ENCODE measurements at places on chromosomes 13 and 19. TPM values are rescaled to one million over a fixed set of nuclear protein-coding genes. Genes with fewer than 3 reads are reported as not detected.

The INSR gene
- 4.1 TPM for polyA plus RNA-seq

The SHC2 gene
- polyA plus RNA-seq, result 1.3 TPM

The CCDC106 gene
- polyA plus RNA-seq, result 5.5 TPM

The KISS1R gene
- polyA plus RNA-seq, result not detected

The SULT2B1 gene
- not detected for polyA plus RNA-seq

The OBI1 gene
- 4.2 TPM for polyA plus RNA-seq

The CPB2 gene
- polyA plus RNA-seq, result not detected

The AP1M2 gene
- polyA plus RNA-seq, result not detected

The SEMA6B gene
- polyA plus RNA-seq, result 0.22 TPM

The ZNF813 gene
- polyA plus RNA-seq, result 1.5 TPM

The FCAR gene
- polyA plus RNA-seq, result not detected

The TNNT1 gene
- 10.4 TPM for polyA plus RNA-seq

The OR7A5 gene
- polyA plus RNA-seq, result not detected

The PALM3 gene
- 0.17 TPM for polyA plus RNA-seq

The FLT3LG gene
- 7.7 TPM for polyA plus RNA-seq

The KRTDAP gene
- not detected for polyA plus RNA-seq

Data from BJ (cell line).